ENCODE measurements at places on chromosomes 3 and 15.
A peak's percentile ranks its signal among the peaks of the same experiment; 100 is the strongest.

- DNase-seq: no peak
Measured at GRCh38 chr3:87426918-87427317, 150.5 kb upstream of the POU1F1 start.

DNA sequence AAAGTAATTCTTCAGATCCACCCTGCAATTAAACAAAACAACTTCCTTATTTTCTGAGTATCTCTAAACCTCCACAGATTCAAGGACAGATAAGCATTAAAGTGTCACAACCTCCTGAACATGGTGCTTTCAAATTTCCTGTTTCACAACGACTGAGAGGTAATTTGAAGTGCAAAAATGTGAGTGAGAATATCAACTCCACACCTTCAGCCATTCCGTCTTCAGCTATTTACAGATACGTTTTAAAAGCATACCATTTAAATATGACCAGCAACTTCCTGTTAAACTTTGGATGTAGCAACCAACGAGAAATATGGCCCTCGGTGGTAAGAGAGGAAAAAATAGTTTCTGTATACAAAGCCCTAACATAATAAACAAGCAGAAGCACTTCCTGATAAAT is 32.1 kb upstream of the PCSK6 start:
- DNase-seq: no peak

- no peak for DNase-seq
Measured at GRCh38 chr3:36893826-36894225, 51.0 kb downstream of the TRANK1 start.

- no peak for DNase-seq
Measured at GRCh38 chr3:12503126-12503957, 19.1 kb downstream of the TSEN2 start.

DNA sequence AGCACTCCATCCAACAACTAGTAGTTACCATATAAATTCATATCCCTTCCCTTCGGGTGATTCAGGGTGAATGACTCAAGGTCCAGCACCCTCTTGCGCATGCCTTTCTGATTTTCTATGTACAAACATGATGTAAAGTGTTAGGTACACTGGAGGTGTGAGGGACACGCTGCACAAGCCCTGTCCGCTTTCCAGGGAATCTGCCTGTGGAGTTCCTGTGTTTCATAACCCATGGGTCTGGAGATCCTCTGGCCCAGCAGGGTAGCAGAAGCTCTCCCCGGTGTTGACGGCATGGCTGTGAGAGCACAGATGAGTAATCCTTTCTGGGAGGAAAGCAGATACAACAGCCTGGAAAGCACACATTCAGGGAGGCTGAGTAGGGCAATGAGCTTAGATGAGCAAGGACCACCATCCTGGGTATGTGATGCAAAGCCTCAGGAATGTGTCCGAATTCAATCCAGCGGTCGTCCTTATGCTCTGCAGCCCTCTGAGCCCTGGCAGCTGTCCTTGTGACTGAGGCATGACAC is 142.9 kb upstream of the TP63 start:
- no peak for DNase-seq

- no peak for DNase-seq
Measured at GRCh38 chr15:35649575-35649974, 103.6 kb upstream of the DPH6 start.

GRCh38 chr3:4776980-4777581 is 202.2 kb upstream of the BHLHE40 start:
- no peak for DNase-seq

GRCh38 chr3:197847866-197848401 is 56.9 kb downstream of the LRCH3 start:
- DNase-seq: no peak

GRCh38 chr3:48565591-48566400 is 2.2 kb upstream of the UCN2 start:
- DNase-seq: no peak

GRCh38 chr3:9397906-9398699 is 688 bp downstream of the SETD5 start:
- DNase-seq: peak; percentile 22

GRCh38 chr3:197019535-197019934 is 10.1 kb downstream of the MELTF start:
- DNase-seq: no peak

DNA sequence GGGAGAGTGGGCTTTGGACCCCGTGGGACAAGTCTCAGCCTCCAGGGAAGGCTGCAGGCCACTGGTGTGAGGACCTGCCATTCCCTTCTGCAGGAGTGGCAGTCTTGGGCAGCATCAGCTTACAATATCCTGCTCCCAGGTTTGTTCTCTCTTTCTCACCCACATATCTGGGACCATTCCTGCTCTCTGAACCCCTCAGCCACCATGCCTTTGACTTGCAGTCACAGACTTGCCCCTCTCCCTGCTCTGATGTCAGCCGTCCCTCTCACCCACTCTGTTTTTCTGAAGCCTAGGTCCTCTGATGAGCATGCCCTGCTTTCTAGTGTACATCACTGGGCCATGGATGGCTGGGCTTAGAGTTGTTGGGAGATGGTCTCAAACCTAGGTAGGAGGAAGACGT is 282.1 kb downstream of the EPHB1 start:
- DNase-seq: no peak

DNA sequence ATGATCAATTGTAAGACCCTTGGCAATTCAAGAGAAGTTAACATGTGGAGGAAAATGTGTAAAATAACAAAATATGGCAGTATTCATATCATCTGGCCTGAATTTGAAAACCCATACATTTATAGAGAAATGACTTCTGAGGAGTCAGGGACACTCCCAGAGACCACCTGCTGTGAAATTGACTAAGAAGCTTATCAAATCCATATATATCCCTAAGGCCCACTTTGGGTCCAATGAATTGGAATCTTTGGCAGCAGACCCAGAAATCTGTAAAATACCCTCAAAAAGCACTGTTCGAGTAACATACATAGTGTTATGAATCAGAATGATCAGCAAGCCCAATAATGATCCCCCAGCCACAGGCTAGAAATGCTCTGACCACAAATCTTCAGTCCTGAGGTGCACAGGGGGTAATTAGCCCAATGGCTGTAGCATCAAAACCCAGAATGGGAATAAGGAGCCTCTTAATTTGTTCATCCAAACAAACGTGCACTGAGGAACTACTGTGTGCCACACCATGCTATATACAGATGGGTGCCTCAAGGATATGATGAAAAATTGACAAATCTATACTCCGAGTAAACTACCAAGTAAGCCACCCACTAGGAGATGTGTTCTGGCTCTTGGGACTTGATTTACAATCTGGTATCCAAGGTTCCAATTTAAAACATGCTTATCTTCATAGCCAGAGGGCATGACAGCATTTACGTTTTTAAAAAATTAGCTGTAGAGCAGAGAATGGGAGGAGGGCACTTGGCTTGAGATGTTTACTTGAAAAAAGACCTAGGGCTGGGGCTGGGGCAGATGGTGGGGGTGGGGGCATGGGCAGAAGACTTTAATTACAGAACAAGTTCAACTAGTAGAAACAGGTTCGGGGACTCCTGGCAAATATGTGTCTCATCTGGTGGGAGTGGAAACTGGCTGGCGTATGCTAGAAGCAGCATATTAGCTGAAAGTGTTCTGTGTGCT is 9.1 kb upstream of the ARHGEF3 start:
- no peak for DNase-seq

DNA sequence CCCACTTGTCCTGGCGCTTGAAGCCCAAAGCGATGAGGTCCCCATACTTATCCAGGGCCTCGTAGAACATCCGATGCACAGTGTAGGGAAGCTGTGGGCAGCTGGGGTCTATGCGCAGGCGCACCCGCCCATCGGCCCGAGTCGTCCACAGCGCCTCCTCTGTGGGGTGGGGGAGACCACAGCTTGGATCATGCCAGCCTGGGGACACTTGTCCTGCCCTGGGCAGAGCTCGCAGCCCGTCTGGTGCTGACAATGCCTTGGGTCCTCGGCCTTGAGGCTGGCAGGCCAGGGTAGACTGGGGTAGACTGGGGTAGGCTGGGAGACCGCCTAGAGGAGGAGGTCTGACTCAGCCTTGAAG is 39.8 kb downstream of the ACSBG1 start:
- no peak for DNase-seq

- no peak for DNase-seq
Measured at GRCh38 chr3:156610154-156610553, 55.2 kb upstream of the SSR3 start.

GRCh38 chr3:63921741-63922482 is 9.7 kb upstream of the SCAANT1 start:
- DNase-seq: no peak

- no peak for DNase-seq
Measured at GRCh38 chr3:20637729-20638128, 451.7 kb upstream of the SGO1 start.

- peak; percentile 55 for DNase-seq
Measured at GRCh38 chr3:118882353-118882947, 152.2 kb downstream of the IGSF11 start.

DNA sequence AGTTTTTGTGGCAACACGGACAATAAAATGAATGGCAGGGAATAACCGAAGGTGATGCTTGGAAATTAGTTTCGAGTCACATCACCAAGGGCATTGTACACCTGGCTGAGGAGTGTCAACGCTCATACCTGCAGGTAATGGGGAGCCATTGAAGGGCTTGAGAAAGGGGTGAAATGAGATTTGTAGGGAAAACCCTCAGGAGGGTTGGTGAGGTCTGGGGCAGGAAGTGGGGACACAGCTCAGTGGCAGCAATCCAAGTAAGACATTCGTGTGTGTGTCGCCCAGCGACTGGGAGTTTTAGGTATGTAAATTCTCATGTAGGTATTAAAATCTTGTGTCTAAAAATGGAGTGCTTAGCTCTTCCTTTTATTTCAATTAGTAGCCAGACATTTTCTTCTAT is 14.3 kb downstream of the PARP14 start:
- no peak for DNase-seq

DNA sequence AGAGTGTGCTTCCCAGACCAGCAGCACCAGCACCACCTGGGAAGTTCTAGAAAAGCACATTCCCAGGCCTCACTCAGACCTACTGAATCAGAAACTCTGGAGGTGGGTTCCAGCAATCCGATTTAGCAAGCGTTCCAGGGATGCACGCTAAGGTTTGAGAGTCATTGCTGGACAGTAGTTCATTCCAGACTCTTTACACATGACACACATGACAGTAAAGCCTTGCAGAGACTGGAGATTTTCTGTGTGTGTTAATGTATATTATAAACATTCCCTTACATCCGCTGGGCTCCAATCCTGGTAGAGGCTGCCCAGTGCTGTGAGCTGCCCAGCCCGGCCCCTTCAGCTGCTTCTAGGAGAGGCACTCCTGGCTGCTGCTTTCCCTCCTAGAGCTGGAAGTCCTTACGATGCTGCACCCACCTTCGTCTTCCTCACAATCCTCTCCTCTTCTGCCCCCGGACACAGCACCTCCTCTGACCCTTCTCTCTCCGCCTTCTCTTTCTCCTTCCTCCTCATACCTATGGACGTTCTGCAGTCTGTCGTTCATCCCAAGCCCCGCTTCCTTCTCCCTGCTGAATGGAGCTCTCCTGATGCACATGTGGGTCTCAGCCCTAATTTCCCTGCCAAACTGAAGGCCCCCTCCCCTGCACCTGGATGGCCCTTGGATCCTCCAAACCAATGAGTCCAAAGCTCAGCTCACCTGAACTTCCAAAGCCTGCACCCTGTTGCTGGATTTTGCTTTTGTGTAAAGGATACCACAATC is 44.4 kb downstream of the ITGA11 start:
- DNase-seq: no peak

DNA sequence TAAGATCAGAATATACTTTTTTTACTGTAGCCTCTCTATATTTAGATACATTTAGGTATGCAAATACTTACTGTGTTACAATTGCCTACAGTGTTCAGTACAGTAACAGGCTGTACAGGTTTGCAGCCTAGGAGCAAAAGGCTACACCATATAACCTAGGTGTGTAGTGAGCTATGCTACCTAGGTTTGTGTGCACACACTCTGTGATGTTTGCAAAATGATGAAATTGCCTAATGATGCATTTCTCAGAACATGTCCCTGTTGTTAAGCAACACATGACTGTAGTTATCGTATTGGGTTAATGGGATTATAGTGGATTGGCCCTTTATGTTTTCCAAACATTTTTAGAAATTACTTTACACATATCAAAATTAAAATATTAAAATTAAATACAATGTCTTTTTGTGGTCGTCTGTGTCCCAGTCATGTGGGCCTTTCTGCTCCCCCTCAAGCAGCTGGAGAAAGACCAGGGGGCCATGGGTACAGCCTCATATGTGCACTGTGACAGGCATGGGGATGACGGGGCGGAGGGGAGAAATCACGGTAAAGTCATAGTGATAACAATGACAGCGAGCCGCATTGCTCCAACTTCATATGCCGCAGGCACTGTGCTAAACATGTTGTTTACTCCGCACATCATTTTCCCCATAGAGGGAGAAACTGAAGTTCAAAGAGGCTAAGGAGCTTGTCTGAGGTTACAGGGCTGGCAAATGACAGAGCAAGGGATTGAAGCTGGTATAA is 27.4 kb upstream of the PLA2G4E start:
- DNase-seq: no peak

DNA sequence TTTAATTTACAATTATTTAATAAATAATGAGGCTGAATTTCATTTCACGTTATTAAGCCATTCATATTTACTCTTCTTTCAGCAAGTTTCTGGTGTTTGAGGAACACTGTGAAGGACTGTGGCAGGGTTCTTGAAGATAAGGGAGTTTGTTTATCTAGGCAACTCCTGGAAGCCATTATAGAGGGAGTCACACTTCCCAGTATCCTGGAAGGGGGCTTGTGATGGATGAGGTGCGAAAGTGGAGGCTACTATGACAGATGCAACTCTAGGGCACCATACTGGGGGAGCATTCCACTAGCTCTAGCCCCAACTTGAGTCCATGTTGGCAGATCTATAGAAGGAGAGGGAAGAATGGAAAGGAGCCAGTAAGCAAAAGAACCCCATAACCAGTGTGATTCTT is 14.4 kb downstream of the CNOT10 start:
- no peak for DNase-seq

- DNase-seq: no peak
Measured at GRCh38 chr15:67927501-67928168, 87.8 kb upstream of the RNU6-1 start.

DNA sequence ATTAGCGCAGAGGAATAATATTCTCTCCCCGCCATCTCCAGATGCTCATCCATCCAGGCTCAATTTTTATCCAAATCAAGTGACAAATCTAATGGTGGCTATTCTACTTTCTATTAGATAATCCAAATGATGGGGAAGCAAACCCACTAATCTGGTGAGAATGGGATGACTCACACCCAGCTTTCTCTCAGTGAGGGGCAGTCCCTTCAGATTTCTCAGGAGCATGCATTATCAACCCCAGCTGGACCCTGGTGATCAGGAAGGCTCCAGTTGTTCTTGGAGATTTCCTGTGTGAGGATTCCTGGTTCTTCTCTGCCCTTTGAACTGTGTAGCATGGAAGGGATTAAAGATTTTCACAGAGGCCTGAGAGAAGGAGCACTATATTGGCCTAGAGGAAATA is 358.0 kb downstream of the WDR72 start:
- no peak for DNase-seq
